ENCODE measurements at places on chromosomes 3 and 15. TPM values are rescaled to one million over a fixed set of nuclear protein-coding genes. Genes with fewer than 3 reads are reported as not detected.

NDN gene
- 2.4 TPM for polyA plus RNA-seq

IP6K2 gene
- 78.1 TPM for polyA plus RNA-seq

- no peak for DNase-seq
Observed at GRCh38 chr15:48021336-48022086, 99.3 kb upstream of the SLC24A5 start.

- DNase-seq: no peak
Observed at GRCh38 chr3:29789686-29790085, 508.8 kb downstream of the RBMS3 start.

- DNase-seq: no peak
Observed at GRCh38 chr15:31304751-31305365, 21.8 kb upstream of the KLF13 start.

GRCh38 chr3:185867650-185868049, 42.8 kb upstream of the IGF2BP2 start:
- DNase-seq: no peak

EID1 gene
- polyA plus RNA-seq: 211 TPM
